ENCODE measurements at places on chromosomes 11 and 22.
A peak's percentile ranks its signal among the peaks of the same experiment; 100 is the strongest.

DNA sequence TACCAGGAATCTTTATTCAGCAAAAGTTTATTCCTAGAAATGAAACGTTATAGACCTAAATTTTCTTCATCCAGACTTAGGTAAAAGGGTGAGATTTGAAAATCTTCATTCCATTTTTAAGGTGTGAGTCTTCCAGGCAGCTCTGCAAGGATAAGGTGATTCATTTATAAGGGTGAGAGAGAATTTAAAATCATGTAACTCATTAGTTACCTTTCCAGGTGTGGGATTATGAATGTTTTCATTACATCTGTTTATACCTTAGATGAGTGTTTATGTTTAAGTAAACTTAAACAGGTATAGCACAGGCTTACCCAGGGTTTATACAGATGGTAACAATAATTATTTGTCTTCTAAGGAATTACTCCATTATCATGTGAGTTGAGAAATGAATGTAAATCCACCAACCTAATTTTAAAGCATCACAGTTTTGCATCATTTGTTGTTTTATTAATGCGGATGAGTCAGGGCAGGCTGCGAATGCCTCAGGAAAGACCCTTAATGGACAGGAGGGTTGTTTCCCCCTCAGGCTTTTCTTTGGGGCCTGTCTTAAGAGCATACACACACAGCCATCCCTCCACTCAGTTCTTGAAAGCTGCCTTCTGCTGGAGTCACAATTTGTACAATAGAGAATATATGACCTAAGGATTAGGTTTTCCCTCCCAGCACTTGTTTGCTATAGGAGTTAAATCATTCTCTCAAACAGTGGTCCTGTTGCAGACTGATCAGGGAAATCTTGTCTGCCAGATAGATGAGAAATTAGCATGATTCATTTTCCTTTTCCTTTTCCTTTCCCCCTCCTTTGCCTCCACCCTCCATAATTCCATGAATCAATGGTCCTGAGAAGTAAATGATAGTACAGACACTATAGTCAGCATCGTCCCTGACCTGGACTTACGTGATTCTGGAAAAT, 3.0 kb downstream of the PRSS23 start:
- no peak for DNase-seq

DNA sequence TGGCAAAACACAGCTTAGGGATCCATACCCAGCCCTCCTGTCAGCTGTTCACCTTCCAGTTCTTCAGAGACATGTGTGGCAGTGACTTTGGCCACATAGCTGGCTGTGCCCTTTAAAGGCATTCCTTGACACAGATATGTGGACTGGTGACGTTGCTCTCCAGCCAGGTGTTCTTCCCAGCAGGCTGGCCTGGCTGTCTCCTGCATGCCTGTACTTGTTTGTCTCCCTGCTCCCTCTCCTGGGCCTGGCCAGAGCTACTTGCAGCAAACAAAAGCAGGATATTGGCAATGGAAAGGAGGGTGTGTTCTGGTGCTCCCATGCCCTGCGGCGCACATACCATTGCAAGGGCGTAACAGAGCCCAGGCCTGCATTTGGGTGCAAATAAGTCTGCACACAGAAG, 38.3 kb downstream of the PIK3IP1 start:
- DNase-seq: no peak

GRCh38 chr11:79575701-79576100, 134.9 kb upstream of the TENM4 start:
- DNase-seq: no peak

GRCh38 chr11:84775503-84775902, 851.6 kb downstream of the DLG2 start:
- DNase-seq: no peak

DNA sequence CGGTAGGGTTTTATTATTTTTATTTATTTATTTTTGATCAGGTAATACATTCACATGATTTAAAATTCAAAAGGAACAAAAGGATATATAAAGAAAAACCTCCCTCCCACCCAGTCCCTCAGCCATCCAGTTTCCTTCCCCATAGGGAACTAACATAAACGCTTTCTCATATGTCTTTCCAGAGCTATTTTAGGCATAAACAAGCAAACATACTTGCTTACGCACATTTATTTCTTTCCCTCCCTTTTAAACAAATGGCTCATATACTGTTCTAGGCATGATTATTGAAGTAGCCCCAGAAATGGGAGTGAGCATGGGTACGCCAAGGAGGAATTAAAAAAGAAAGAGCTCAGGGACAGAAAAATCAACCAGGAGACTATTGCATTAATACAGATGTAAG, 63.7 kb downstream of the LIF start:
- no peak for DNase-seq

DNA sequence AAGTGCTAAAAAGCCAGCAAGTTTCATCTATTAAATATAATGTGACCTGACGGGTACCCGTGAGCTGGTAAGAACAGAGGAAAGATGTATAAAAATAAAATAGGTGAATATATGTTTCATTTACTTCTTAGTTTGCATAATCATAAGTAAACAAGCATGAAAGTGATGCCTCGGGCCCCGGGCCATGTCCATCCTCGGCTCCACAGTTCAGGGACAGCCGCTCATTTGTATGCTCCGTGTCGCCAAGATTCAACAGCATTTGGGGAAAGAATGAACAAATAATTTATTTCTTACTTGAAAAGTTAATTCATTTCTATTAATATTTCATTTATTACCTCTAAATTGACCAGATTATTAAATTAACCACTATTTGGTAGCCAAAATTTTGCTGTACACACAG, 251.8 kb downstream of the NTM start:
- DNase-seq: no peak

- no peak for DNase-seq
Measured at GRCh38 chr11:116786326-116786725, 1.5 kb downstream of the ZPR1 start.

DNA sequence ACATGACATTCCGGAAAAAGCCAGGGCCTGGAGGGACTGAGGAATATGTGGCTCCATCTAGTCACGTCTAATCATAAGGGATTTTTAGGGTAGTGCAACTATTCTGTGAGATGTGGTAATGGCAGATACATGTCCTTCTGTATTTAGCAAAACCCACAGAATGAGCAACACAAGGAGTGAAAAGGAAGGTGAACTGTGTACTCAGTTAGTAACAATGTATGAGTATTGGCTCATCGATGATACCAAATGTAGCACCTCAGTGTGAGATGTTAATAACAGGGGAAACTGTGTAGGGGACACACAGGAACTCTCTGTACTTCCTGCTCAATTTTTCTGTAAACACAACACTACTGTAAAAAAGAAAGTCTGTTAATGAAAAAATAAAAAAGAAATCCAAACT, 42.0 kb upstream of the CARS1 start:
- DNase-seq: no peak

DNA sequence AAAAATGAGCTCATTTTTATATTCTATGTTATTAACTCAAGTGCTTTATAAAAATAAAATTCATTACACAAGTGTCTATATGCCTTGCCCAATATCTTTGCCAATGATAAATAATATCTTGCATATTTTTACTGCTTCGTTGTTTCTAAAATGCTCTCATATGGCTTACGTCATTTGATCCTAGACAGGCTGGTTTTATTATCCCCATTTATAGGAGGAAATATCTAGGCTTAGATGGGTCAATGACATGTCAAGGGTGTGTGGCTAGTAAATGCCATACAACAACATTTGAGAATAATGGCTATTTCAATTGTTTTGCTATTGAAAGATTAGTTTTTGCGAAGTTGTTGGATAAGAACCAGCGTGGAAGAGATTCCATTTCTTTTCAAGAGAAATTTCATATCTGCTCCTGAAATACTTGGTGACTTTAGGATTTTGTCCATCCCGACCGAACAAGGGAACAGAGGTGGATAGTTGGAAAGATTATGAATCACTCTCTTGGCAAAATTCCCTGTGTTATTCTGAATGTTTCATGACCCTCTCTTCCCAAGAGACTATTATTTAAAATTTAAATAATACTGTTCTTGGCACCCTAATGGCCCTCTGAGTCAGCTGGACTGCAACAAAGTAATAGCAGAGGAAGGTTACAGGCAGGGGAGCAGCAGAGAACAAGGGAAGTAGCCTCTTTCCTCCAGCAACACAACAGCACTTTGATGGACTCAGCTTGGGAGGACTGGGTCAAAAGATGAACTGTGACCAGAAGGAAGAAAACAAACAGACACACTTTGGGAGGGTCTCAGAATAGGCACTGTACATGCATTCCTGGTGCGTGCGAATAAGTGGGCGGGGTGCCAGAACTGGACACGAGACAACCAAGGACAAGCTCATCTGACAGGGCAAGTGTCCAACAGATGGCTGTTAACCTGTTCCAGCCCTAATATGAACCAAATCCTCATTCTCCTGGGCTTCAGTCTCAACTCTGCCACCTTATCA, 94.5 kb downstream of the ME3 start:
- no peak for DNase-seq

DNA sequence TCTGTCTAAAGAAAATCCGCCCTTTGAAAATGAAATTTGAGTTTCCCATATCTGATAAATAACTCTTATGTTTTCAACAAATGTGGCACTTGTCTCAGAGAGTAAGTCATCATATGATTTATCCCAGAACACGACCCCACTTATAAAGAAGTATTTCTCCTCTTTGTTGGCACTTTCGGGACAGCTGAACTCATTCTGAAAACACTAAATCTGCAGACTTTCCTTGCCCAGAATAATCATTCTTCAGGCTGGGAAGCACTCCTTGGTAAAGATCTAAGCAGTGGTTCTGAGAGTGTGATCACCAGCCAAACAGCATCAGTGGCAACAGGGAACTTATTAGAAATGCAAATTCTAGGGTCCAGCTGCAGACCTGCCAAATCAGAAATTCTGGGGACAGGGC, 532.2 kb upstream of the API5 start:
- no peak for DNase-seq

- no peak for DNase-seq
Measured at GRCh38 chr22:29663180-29663821, 56.5 kb upstream of the CABP7 start.

GRCh38 chr11:35061516-35062440, 77.2 kb upstream of the CD44 start:
- DNase-seq: no peak

DNA sequence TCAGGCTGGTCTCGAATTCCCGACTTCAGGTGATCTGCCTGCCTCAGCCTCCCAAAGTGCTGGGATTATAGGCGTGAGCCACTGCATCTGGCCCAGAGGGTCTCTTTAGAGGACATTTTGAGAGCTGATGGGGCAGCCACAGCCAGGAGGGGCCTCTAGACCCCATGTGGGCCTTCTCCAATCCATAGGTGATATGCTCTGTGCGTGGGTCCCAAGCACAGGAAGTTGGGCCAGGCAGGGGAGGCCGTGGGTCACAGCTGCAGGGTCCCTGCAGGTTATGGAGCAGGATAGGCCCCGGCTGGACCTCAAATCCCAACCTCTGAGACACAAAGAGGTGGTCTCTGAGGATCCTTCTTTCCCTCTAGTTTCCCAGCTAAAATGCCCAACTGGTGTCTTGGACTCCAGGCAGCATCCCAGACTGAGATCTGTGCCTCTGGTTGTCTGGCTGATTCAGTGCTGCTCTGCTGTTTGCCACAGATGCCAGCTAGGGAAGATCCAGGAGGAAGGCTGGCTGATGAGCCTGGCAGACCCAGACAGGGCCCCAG, 1.5 kb downstream of the LRRC75B start:
- DNase-seq: no peak

- no peak for DNase-seq
Measured at GRCh38 chr22:26097840-26098239, 71.4 kb upstream of the SEZ6L start.

- DNase-seq: no peak
Measured at GRCh38 chr11:67572747-67573419, 10.7 kb upstream of the GSTP1 start.

- DNase-seq: peak; percentile 40
Measured at GRCh38 chr11:105000797-105001196, 22.2 kb downstream of the CASP5 start.

DNA sequence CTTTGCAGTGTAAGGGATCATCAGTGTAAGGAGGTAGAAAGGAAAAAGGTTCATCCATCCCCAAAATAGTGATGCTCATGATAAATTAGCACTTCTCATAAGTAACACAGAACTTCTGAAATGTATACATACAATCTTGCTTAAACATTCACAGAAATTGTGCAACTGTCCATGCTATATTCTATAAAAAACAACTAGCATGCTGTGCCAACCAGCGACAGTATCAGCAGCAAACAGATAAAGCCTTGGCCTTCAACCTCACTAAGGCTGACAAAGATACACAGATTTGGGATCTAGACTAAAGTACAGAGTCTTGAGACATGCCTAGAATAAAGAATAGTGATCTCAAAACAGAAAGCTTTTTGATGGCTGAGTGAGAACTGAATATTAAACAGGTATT, 74.1 kb upstream of the CHRM4 start:
- no peak for DNase-seq

DNA sequence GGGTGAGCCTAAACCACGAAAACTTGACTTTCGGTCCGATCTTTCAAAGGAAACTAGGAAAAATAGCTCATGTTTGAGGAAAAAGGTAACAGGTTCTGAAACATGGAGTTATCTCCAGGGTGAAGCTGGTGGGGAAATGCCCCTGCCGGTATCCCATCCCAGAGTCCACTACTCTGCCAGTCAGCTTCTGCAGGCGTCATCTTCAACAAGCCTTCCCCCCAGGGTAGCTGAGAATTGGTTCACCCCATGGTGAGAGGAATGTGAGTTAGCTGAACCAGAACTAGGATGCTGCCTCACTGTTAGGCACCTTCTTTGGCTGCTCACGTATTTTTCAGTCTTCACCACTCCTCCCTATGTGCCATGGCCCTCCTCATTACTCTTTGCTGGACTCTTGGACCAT, 1.1 kb downstream of the GVQW3 start:
- DNase-seq: no peak

Data from activated T-cell treated with anti-CD3 and anti-CD28 coated beads for 4 hours (primary cell).